ENCODE measurements at places on chromosomes 3 and 15.

- DNase-seq = no peak
Observed at GRCh38 chr3:178476886-178477285, 59.4 kb upstream of the KCNMB2 start.

DNA sequence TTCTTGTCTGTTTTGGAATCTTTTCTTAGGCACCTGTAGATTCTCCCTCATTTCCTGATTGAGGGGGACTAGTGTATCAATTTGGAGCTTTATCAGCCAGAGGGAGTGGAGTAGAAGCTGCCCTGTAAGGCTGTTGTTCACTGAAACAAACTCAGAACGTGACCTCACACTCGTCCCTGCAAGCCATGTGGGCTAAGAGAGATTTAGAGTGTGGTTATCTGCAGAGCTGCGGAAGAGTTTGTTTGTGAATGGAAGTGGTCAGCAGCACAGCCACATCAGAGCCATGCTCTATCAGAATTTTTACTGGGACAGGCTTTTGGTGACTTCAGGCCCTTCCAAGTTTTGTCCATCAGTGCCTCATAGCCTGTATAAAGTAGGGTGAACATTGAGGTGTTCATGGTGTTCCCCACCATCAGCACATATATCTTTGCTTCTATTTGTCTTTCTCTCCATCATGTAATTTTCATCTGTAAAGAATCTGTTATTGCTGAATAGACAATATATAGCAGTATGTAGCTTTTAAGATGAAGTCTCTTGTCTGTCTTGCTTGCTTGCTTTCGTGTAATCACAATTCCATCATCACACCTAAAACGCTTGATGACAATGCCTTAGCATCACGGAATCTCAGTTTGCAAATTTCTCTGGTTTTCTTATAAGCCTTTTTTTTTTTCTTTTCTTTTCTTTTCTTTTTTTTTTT lies 37.0 kb downstream of the LARS2 start:
- no peak for DNase-seq

- no peak for DNase-seq
Observed at GRCh38 chr15:96262097-96262496, 68.4 kb upstream of the NR2F2 start.

DNA sequence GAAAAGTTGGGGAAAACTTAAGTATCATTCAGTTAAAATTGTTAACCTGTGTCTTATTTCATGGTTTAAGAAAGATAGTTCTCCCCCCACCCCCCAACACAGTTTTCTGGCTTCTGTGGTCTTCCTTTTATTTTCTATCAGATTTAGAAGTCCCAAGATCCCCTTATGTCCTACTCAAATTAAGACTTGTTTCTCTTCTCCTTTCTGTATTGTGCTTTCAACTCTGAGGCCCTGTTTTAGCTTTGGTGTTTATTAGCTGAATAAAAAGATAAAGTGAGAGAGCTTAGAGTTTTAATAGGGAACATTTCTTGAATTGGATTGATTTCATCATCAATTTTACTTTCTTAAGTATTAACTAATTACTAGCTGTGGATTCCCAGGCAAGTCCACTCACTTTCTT lies 62.6 kb downstream of the AKAP13 start:
- no peak for DNase-seq

- DNase-seq = no peak
Observed at GRCh38 chr15:36896949-36897348, 203.4 kb downstream of the MEIS2 start.

- no peak for DNase-seq
Observed at GRCh38 chr3:116306149-116306548, 139.1 kb downstream of the LSAMP start.

GRCh38 chr3:56042326-56042951 lies 425.8 kb downstream of the ERC2 start:
- peak; percentile 5 for DNase-seq

- DNase-seq = no peak
Observed at GRCh38 chr3:71600646-71601288, 17.2 kb upstream of the FOXP1 start.

- DNase-seq = no peak
Observed at GRCh38 chr15:57150066-57150865, 226.0 kb upstream of the CGNL1 start.

- DNase-seq = no peak
Observed at GRCh38 chr3:125143982-125144652, 68.4 kb downstream of the SLC12A8 start.

GRCh38 chr3:33392703-33393125 lies 47.5 kb downstream of the UBP1 start:
- peak; percentile 87 for DNase-seq

DNA sequence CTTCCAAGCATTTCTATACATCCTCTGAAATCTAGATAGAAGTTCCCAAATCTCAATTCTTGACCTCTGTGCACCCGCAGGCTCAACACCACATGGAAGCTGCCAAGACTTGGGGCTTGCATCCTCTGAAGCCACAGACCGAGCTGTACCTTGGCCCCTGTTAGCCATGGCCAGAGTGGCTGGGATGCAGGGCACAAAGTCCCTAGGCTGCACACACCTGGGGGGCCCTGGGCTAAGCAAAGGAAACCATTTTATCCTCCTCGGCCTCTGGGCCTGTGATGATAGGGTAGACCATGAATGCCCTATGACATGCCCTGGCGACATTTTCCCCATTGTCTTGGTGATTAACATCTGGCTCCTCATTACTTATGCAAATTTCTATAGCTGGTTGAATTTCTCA lies 97.1 kb upstream of the CCDC39 start:
- no peak for DNase-seq

DNA sequence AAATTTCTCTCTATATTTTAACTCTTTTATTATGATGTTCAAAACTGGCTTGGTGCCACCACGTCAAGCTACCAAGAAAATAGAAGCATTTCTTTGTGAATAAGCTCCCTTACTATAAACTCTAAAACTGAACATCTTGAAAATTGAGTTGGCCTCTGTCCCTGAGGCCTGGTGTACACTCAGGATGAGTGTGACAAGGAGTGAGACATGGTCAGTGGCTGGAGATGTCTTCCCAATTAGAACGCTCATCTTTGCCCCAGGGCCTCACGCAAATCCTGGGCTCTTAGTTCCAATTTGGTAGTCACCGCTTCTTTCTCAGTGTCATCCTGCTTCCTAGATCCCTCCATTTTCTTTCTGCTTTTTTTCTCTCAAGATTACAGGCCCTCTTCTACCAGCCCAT lies 26.2 kb downstream of the SLC2A2 start:
- no peak for DNase-seq

DNA sequence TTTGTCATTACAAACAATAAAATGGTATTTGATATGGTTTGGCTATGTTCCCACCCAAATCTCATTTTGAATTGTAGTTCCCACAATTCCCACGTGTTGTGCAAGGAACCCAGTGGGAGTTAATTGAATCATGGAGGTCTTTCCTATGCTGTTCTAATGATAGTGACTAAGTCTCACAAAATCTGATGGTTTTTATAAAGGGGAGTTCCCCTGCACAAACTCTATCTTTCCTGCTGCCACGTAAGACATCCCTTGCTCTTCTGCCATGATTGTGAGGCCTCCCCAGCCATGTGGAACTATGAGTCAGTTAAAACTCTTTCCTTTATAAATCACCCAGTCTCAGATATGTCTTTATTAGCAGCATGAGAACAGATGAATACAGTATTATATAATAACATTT lies 15.4 kb upstream of the AADAC start:
- no peak for DNase-seq

DNA sequence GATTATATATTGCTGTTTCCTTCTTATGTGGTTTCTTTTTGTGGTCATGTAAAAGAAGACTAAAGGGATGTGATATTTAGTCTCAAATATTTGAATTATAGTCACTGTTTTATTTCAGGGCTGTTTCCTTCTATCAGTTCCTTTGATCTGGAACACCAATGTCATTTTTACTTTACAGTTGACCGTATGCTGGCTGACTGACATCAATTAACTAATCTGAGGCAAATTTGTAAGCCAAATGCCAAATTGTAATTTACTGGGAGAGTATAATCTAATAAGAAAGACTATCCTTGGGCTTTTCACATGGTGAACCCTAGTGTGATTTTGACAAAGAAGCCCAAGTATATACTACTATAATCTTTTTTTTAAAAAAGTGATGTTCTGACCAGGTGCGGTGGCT lies 87.6 kb downstream of the TMEM108 start:
- DNase-seq = no peak

- DNase-seq = no peak
Observed at GRCh38 chr15:25378501-25378901, 60.3 kb downstream of the UBE3A start.

GRCh38 chr15:74399511-74400312 lies 32.3 kb upstream of the CYP11A1 start:
- DNase-seq = no peak

GRCh38 chr15:39493424-39494067 lies 87.3 kb upstream of the THBS1 start:
- no peak for DNase-seq

GRCh38 chr3:195838714-195839113 lies 27.0 kb upstream of the MUC4 start:
- DNase-seq = no peak

DNA sequence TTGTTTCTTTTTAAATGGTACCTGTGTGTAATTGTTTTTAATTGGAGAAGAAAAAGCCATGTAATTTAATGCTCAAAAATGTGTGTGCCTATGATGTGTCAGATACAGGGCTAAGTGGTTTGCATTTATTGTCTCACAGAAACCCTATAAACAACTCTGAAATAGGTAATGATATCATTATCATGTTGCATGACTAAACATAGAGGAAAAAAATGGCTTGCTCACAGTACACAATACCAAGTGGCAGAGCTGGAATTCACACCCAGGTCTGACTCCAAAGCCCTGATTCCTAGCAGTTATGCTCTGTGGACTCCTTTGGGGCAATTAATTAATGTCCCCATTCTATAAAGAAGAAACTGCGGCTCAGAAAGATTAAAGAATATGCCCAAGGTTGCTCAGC lies 237.4 kb upstream of the TRIM42 start:
- DNase-seq = no peak

GRCh38 chr3:57675530-57675929 lies 17.3 kb downstream of the DENND6A start:
- no peak for DNase-seq

DNA sequence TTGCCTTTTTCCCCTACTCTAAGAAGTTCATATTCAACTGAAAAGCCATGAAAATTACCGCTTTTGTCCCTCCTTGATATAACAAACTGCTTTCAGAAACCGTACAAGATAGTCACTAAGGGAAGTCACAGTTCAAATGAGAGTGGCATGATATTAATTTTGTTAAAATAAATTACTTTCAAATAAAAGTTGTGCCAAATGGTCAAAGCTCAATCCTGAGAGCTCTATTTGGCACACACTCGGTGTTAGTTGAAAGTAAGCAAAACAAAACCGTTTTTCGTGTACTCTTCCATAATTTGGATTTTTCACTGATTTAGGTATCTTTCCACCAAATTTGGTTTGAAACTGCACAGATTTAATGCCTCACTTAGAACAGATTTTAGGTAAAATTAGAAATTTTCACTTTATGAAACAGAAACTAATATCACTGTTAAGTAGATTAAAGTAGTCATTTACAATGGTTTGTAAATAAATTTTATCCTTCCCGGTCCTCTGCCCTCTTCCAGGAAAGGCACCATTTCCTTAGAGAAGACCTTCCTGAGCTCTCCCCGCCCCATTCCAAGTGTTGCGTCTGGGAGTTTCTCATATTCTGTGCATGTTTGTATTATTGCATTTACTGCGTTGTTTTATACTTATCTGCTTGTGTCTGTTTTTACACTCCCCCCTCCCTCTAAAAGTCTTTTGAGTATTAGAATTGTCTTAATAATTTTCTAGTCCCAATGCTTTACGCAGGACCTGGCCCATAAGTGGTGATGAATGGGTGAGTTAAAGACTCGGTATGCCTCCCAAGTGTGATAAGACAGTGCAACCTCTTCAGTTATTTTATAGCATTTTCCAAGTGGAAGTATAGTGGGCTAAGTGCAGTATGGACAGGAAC lies 853 bp downstream of the TCAIM start:
- no peak for DNase-seq

DNA sequence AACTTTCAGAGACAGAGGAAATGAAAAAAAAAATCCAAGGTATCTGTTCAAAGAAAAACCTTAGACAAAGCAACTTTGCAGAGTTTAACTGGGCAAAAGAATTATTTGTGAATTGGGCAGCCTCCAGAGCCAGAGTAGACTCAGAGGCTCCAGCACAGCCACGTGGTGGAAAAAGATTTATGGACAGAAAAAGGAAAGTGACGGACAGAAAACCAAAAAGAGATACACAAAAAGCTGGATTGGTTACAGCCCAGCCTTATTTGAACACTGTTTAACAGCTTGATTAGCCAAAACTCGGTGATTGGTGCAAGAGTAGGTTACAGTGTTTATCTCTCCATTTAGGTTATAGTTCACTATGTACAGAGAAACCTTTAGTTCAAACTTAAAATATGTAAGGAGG lies 23.7 kb upstream of the GPD1L start:
- no peak for DNase-seq

GRCh38 chr3:60080648-60081047 lies 1030.8 kb upstream of the CFAP20DC start:
- no peak for DNase-seq

- no peak for DNase-seq
Observed at GRCh38 chr15:68979006-68979405, 35.5 kb upstream of the NOX5 start.

DNA sequence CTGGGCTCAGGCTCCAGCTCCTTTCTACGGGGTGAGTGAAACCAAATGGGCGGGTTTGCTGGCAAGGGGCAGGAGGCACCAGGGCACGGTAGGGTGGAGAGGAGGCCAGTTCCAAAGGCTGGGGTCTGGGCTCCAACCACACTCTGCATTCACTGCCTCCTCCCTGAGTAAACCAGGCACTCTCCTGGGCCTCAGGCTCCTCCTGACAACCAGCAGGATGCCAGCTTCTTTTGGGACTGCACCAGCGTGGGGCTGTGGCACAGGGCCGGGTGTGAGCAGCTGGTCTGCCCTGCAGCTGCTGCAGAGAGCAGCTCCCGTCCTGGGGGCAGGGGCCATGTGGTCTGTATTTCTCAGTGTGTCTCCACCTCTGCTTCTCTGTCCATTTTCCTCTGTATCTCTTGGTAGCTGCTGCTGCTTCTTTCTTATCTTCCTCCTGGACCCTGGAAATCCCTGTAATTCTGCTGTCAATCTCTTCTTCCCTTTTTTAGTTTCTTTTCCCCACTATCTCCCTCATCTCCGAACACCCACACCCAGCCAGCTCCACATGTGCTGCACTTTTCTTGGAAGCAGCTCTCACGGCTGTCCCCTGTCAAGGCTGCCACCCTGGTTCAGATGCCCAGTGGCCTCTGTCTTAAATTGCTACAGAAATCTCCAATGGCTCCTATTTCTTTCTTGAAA lies 54.9 kb upstream of the TBC1D21 start:
- no peak for DNase-seq

DNA sequence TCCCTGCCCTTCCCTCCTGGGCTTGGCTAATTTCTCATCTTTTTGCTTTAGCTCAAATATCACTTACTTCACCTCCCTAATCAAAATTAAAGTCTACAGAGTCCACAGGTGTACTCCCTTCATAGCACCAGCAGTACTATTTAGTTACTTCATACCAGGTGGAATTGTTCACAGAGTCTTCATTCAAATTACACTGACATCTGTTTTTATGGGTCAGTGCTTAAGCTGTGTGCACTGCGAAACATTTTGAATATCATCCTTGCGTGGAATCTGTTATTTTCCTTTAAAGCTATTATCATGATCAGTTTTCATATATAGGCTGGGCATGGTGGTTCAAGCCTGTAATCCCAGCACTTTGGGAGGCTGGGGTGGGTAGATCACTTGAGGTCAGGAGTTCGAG lies 2.7 kb upstream of the SERF2 start:
- no peak for DNase-seq

- DNase-seq = no peak
Observed at GRCh38 chr3:127738192-127738840, 65.6 kb downstream of the ABTB1 start.
